ENCODE measurements at places on chromosomes 11 and 22.

DNA sequence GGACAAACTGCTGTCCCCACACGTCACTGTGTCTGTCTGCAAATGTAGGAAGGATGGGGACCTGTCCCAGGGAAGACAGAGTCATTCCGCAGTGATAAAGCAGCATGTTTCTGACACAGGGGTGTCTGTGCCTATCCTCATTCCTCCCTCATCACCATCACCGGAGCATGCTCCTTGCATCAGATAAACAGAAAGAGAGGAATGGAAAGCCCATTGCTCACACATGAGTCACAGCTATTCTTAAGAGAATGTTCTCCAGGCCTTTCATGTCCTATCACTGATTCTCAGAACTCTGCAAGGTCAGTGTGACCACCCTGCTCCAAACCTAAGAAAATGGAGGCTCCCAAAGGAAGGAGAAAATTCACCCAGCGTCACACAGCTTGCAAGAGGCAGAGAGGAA, 38.9 kb downstream of the ZNF195 start:
- DNase-seq, result no peak

DNA sequence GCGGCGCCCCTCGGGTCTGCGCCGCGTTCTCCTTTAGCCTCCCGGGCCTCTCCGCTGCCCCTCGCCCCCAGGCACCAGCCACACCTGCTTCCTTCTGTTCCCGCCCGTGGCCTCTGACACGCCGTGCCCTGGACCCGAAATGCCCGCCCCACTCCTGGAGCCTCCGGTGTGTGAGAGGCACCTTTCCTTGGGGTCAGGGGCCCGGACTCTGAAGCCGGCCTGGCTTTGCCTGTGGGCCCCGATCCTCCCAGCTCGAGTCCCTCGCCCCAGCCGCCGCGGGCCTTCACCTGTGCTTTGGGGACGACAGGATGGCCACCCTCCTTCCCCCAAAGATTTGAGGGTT, 661 bp upstream of the CDPF1 start:
- no peak for DNase-seq

DNA sequence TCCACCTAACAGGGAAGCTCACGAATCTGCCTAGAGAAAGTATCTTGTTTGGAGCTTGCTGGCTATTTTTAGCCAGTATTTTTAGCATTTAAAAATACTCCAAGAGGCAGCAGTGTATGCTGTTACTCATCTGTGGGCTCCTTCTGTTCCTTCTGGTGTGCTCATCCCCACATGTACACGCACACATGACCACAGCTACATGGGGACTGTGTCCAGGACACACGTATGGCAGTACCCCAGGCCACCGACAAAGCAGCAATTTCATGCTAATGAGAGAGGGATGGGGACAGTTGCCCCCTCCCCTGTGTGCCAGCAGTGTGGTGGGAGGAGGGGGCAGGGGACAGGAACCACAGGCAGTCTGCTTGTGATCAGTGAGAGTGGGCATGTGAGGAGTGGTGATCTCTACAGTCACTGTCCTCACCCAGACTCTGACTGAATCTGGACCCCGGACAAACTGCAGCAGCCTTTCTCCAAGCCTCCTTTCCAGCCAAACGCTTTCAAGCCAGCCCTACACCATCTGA, 16.4 kb downstream of the USP2 start:
- DNase-seq, result no peak

DNA sequence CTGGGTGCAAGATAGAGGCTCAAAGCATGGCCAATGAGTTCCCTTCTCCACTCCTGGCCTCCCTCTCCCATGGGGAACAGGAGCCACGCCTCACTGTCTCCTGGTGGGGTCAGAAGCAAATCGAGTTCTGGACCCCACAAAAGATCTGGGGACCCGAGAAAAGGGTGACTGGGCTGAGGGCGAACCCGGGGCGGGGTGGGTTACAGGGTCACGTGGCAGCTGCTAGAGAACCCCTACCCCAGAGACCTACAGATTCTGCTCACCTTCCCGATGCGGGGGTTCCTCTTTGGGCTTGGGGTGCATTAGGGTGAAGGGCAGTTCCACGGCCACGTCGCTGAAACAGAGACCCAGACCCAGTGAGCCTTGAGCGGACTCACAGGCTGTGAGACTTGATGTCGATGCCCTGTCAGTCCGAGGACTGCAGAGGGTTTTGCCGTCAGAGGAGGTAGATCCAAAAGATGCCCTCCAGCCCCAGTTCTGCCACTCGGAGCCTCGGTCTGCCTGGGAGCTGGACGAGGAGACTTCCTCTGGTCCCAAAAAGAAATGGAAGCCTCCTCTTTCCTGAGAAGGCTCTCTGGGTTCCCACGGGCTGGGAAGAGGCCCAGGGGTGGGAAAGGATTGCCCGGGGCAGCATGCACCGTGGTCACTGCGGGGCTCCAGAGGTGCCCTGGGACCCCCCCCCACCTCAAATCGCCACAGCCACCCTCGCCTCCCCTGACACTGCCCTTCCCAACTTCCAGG, 28.2 kb downstream of the TPBGL start:
- no peak for DNase-seq

DNA sequence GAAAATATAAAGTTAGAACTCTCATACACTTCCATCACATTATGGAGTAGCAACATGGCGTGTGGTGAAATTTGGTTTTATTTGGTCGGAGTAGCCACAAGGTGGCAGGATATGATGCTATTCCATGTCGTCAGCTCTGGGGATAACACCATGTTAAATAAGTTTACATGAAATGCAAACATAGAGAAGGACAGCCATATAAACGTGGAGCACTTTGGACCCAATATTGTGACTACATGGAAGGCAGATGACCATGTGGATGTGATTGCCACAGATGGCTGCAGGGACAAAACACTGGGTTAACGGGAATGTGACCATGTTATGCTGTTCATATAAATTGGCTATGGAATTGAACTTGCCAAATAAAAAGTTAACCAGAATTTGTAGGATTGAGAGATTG, 21.0 kb downstream of the OR5M11 start:
- no peak for DNase-seq

GRCh38 chr11:130650456-130651030, 202.1 kb downstream of the ADAMTS15 start:
- no peak for DNase-seq

DNA sequence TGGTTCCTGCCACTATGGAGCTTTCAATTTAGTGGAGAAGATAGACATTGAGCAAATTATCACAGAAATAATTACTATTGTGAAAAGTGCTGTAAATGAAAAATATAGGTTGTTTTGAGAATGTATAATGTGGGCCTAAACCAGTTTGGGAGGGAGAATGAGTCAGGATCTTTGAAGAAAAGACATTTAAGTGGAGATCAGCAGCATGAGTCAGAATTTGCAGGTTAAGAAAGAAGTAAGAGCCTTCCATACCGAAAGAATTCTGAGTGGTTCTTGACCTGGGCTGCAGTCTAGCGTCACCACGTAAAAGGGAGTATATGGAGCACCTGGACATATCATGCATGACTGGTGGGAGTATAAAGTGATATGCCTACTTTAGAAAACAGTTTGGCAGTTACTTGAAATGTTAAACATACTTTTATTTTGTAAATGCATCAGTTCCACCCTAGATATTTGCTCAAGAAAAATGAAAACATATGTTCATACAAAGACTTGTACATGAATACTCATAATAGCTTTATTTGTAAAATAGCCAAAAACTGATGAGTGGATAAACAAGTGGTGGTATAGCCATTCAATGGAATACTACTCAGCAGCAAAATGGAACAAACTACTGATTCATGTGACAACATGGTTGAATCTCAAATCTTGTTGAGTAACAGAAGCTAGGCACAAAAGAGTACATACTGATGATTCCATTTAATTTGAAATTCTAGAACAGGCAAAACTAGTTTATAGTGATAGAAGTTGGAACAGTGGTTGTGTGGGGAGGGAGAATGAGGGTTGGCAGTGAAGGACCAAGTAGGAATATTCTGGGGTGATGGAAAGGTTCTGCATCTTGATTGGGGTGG, 99.2 kb downstream of the STIM1 start:
- DNase-seq, result no peak

DNA sequence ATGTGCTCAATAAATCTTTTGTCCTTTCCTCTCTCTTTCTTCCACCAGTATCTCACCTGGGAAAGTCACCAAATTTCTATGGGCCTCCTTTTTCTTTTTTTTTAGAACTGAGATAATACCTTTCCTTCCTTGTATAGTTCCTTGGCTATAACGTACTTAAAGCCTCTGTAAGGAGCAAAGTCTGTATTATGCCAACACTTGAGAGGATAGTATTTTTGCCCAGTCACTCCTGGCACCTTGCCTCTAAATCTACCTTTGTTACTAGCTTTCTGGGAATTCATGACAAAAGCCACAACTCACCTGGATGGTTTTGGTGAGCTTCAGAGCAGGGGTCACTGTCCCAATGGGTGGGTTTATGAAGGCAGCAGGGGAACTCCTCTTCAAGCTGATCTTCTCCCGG, 12.2 kb downstream of the POLDIP3 start:
- DNase-seq, result no peak

DNA sequence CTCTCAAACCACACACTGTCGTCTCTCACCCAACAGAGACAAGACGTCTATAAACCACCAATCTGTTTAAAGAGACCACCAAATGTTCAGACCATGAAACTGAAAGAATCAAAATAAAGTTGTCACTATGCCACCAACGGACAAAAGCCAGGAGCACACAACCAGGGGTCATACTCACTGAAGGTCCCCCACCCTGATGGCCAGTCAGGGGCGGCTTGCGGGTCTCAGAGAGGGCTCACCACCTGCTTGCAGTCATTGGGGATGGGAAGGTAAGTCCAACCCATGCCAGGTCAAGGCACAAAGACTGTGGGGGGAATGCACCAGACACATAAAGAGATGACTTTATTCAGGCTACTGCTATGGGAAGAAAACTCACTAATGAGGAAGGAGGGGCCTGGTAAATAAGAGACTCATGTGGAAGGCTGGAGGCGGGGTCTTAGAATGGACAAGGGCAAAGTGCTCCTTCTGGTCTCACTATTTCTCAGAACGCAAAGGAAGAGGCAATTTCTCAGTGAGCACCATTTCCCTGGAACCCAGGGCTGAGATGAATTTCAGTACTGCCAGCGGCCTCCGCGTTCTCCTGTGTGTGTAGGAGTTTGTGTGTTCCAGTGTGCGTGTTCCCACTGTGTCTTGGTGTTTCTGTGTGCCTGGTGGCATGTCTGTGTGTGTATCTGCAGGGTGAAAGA, 17.3 kb downstream of the SCARF2 start:
- DNase-seq, result no peak

GRCh38 chr22:48823941-48824340, 1003.7 kb downstream of the BRD1 start:
- DNase-seq, result no peak

DNA sequence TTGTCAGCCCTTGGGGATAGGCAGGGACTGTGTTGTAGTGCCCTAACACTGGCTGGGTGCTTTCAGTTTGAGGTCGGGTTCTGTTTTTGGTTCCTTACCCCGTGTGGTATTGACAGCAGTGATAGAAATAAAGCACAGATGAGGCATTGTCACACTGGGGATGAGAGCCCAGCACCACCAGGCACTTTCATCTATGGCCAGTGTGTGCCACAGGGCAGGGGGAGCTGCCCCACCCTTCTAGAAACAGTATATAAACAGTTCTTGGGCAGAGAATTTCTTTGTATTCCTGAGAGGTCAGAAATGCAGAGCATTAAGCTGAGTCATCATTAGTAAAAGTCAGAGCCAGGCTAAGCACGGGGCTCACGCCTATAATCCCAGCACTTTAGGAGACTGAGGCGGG, 23.1 kb upstream of the CDC42EP2 start:
- peak; percentile 87 for DNase-seq

DNA sequence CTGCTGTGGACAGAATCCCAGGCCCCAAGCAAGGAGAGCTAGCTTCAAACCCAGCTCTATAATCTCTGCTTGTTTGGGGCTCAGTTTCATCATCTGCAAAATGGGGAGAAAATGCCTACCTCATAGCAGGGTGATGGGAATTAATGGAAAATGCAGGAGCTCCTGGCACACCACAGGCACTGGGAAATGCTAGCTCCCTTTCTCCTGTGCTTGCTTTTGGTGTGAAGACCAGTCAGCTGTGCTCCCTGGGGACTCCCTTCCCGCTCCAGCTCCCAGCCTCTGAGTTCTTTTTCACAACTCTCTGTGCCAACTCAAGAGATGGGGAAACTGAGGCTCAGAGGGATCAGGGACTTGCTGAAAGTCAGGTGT, 8.2 kb upstream of the SERPINH1 start:
- DNase-seq, result no peak

- peak; percentile 12 for DNase-seq
Observed at GRCh38 chr11:115606498-115607220, 102.4 kb upstream of the CADM1 start.

GRCh38 chr22:39365492-39365780, 15.6 kb downstream of the SYNGR1 start:
- no peak for DNase-seq

DNA sequence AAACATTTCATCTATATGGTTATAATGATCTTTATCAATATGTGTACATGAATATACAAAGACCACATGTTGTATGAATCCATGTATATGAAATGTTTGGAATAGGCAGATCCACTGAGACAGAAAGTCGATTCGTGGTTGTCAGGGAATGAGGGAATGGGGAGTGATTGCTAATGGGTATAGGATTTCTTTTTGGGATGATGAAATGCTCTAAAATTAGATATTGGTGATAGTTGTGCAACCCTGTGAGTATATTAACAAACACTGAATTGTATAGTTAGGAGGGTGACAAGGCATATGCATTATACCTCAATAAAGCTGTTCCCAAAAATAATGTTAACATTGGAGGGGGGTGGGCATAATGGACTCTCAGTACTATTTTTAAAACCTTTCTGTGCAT, 5.0 kb upstream of the PTPMT1 start:
- no peak for DNase-seq

GRCh38 chr11:46972343-46972742, 35.8 kb downstream of the CSTPP1 start:
- peak; percentile 38 for DNase-seq

DNA sequence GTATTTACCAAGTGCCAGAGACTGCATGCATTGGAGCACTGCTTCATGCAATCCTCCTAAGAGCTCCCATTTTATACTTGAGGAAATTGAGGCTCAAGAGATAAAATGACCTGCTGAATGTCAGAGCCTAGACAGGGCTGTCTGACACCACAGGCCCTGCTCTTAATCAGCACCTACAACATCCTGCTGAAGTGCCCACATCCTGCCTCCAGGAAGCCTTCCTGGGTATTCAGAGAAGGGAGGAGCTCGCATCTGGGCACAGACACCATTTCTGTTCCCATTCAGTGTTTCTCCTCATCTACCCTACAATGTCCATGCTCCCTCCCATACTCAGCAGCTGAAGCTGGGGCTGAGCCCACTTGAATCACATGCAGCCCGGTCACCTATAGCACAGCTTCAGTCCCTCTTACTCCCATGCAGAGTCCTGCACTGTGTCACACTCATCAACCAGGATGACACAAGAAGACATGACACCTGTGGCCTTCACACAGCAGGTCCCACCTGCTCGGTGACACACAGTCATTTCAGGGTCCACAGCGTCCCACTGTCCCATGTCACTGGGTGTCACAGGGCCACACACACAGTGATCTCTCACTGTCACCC, 53.1 kb downstream of the PDE2A start:
- DNase-seq, result no peak

- DNase-seq, result peak; percentile 86
Observed at GRCh38 chr11:86955361-86956120, at the start of gene FZD4. Gene FZD4, minus strand, starts transcription at chr11:86955395. Its CDS starts 310 bp downstream, at chr11:86955085.
